A549 (cell line): ENCODE measurements at places on chromosomes 1 and 21.

GRCh38 chr1:226411619-226412018 lies 3.7 kb upstream of the PARP1 start:
- no peak for DNase-seq

GRCh38 chr1:233105225-233105624 lies 154.8 kb downstream of the NTPCR start:
- DNase-seq = no peak

DNA sequence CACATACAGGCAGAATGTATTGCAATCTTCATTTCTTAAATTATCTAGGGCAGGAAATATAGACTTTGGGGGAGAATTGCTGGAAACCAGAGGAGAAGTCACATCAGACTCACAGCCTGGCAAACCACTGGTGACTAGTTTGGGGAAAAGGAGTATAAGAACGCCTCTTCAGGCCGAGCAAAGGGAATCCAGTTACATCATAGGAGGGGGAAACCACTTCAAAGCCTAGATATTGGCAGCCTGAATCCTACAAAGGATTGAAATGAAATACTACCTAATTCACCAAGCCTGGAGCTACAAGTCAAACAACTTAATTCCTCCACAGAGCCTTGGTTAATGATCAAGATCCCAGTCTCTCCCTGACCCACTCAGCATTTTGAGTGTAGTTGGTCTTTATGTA lies 121.7 kb downstream of the SLC30A10 start:
- no peak for DNase-seq

GRCh38 chr21:31176080-31176551 lies 137.8 kb upstream of the KRTAP19-8 start:
- DNase-seq = no peak

DNA sequence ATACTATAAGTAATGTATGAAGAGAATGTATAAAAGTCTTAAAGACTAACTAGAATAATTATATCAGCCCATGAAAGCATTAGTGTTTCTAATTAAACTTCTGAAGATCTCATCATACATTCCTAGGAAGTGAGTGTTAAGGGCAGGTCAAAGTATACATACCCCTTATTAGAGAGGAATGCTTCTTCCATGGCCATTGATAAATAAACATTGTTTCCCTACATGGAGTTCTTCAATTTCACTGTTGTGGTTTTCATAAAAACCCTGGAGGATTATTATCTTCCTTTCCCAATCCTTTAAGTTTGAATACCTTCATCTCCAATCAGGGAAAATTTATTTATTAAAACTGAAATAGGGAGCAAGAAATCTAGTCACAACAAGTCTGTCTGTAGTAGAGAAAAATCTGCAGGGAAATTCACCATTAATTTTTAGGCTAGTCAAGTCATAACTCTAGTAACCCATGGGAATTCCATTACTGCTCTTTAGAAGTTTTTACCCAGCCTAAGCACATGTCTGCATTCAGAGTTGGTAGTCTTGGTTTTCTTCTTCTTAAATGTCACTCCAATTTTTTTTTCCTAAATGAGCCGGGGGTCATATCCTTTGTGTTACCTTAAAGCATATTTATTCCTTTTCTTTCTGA lies 147.0 kb downstream of the TNFSF18 start:
- no peak for DNase-seq

GRCh38 chr1:155187456-155187891 lies 13.8 kb downstream of the TRIM46 start:
- no peak for DNase-seq

GRCh38 chr1:29852248-29852647 lies 615.9 kb downstream of the PTPRU start:
- no peak for DNase-seq

- DNase-seq = no peak
Observed at GRCh38 chr1:119453021-119453420, 38.1 kb downstream of the HSD3B2 start.

DNA sequence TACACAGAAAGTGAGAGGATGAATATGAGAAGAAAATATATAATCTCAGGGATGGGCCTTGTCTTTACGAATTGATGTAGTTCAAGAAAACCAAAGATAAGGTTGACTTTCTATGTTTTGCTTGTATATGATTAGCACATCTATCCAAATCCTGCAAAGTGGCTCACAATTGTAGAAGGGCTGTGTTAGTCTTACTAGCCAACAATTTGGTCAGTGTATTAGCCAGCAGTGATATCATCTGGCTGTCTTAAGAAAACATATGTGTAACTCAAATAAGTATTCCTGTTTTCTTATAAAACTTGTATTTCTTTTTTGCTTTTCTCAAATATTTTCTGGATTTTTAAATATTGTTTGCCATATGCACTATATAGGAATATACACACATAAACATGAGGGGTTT lies 5.5 kb downstream of the SDCCAG8 start:
- DNase-seq = no peak

- DNase-seq = no peak
Observed at GRCh38 chr1:53627031-53627430, 111.9 kb downstream of the GLIS1 start.

DNA sequence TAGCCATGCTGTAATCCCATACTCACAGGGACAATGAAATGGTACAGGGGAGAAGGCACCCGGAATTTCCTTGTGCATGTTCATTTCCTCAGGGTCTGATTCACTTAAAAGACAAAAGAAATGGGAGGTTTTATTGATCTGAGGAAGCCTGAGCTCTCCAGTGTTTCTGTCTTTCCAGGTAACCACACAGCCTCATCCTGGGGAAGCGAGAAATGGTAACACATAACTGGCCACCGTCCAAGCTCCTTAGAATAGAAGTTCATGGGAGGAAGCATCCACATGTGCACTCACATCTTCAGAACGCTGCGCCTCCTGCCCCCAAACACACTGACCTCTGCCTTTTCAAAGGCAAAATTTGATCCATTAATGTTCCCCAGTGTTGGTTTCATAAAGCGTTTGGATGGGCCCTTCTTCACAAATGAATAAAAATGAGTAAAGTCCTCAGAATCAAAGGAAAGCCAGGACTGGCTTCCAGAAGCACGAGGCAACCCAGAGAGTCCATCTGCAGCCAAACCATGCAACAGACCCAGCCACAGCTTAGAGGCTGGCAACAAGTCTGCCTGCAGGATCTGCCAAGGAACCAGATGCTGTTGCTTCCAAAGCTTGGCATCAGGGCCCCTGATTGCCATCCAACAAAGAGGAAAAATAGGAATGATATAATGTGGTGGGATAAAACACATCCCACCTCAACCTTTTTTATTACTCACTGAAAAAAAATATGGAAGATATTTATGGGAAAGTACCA lies 120.3 kb downstream of the ZBTB18 start:
- DNase-seq = no peak

GRCh38 chr21:44653656-44654575 lies 543 bp downstream of the KRTAP12-4 start:
- no peak for DNase-seq

- no peak for DNase-seq
Observed at GRCh38 chr1:118075116-118075515, 109.9 kb downstream of the SPAG17 start.

DNA sequence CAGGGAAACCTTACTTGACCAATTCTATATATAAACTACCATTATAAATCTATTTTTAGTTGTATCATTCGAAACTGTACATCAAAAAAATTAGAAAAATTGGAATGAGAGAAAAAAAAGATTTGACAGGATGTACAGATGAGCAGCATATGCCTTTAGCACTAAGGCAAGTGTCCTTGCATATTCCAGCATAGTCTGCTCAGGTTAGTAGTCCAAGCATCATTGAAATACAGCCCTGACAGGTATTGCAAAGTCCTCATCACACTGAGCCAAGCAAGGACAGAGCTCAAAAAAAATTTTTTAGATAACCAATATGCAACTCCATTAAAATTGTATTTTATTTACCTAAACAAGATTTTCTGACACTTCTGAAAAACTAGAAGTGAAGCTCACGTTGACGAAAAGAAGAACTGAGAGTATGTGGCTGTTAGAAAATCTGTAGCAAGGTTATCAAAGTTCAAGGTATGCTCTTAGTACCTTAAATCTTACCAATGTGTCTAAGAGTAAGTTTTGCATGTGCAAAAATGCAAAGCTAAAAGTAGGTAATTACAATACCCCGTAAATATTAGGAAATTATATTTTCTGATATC lies 465.6 kb upstream of the ADGRL4 start:
- no peak for DNase-seq

DNA sequence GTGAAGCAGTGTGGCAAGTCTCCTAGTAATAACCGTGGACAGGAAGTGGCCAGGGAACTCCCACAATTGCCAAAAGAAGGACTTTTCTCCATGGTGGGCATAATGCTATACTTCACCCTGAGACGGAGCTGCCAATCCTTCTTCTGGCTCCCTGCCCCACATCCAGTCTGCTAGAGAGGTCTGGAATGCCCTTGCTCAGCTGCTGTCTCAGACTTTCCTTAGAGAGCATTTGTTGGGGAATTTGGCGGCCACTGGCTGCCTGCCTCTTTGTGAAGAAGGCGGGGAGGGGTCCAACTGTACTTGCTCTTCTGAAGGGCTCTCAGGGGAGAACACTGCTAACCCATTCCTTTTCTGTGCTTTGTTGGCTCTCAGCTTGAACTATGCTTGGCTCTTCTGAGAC lies 123.7 kb upstream of the EDN2 start:
- DNase-seq = no peak

DNA sequence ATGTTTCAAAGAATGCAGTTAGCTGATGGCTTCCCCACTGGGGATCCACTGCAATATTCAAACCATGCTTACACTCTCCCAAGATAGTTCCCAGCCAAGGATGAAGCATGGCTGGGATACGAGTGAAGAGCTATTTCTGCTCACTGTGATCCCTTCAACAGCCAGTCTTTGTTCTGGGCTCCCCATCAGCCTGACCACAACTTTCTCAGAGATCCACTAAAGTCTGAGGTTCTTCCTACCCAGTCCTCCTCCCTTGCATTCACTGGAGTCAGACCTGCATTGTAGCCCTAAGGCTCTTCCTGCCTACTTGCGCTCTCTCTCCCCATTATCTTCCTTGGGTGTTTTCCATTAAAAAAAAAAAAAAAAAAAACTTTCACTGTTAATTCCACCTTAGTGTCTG lies 101.4 kb downstream of the TTLL7 start:
- no peak for DNase-seq

DNA sequence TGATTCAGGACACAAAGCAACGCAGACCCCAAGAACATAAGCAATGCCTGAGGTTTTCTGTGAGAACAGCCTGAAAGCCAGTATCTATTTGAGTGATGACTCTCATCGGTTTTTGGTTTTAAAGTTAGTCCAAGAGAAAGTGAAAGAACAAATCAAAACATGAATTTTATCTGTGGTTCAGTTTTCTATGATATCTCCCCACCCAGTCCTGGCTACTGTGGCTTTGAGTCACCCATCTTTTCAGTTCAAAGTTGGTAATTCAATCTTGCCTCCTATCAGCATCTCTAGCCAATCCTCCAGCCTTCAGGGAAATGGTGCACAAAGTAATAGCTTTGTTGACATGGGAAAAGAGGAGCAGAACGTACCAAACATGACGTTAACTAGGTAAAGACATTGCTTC lies 40.5 kb upstream of the KRTAP19-8 start:
- DNase-seq = no peak

DNA sequence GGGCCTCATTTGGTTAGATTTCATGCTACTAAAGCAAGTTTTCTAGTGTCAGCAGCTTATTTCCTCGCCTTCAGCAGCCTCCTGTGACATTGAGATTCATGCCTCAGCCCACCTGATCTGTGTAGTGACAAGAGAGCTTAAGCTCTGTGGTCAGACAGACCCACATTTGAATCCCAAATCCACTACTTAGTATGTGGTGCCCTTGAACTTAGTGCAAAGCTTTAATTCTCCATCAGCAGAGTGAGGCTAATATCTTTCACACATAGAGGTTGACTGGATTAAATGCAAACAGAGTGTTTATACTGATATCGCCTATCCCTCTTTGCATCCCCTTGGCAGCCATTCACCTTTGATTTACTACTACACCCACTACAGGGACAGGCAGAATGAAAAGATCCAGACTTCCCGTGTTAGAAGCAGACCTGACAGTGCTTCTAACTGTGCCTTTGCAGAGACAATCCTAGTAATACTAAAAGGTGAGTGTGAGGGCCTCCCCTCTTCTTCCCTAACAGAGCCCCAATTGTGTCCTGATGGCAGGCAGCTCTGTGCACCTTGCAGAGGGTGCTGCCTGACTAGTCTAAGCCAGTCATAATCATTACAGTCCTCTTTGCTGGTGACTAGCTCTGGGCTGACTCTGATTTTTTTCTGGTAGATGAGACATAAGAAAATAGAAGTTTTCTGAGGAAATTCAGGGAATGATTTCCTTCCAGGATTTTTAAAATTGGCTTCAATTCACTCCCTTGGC lies 264.0 kb downstream of the CTH start:
- DNase-seq = no peak

DNA sequence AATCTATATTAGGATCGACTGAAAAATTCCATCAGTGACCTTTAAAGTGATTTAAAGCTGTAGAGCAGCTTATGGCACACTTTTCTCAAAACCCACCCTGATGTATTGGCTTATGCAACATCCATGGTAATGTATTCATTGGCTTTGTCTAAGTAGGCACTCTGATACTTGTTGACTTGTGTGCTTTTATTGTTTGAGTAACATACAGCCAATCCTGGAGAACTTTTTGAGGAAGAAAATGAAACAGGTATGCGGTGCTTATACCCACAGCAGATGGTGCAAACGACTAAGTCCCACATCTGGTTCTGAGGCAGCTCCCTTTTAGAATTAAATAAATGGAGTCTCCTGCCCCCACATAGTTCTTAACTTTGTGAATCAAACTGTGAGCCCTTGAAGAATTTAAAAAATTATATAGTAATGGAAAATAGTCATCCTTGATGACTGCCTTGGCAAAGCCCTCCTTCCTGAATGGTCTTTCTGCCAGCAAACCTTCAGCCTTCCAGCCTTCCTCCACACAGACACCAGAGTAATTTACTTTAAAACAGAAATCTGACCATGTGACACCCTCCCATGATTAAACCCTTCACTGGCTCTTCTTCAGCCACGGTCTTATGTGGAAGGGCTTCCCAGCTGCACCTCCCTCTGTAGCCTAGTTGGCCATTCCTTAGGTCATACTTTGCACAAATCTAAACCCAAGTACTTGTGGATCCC lies 116.0 kb downstream of the BCAR3 start:
- no peak for DNase-seq

- DNase-seq = no peak
Observed at GRCh38 chr1:19368964-19369363, 56.8 kb downstream of the SLC66A1 start.

- no peak for DNase-seq
Observed at GRCh38 chr1:2135441-2135841, 59.1 kb downstream of the FAAP20 start.

DNA sequence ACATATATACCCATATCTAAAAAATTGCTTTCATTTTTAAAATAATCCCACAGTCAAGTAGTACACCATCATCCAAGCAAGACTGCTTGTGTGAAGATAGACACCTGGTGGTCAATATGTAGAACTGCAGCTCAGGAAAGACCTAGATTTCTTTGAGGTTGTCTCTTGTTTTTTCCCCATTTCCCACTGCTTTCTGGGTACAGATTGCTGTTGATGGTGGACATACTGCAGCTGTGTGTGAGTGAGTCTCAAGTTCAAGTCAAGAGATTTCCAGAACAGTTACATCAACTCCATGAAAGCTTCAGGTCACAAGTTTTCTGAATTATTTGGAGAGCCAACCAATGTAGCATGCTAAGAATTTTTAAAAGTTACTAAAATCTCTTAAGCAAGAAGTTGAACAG lies 306.4 kb downstream of the DUSP10 start:
- DNase-seq = peak; percentile 66

GRCh38 chr1:3504151-3504821 lies 49.8 kb downstream of the ARHGEF16 start:
- peak; percentile 74 for DNase-seq
